ENCODE measurements at places on chromosomes 2 and 18. TPM values are rescaled to one million over a fixed set of nuclear protein-coding genes. Genes with fewer than 3 reads are reported as not detected.

Gene RND3
- 75.4 TPM for total RNA-seq

Gene SCN2A
- not detected for total RNA-seq

Gene MARCO
- 0.23 TPM for total RNA-seq

Gene GALR1
- total RNA-seq, result not detected

Gene VIT
- not detected for total RNA-seq

Gene ITGB6
- 1.0 TPM for total RNA-seq

Gene NYAP2
- total RNA-seq, result not detected

Gene HOXD4
- 0.66 TPM for total RNA-seq

Gene NFE2L2
- 64.4 TPM for total RNA-seq

Gene FIGN
- 1.7 TPM for total RNA-seq

Gene KRTCAP3
- 1.1 TPM for total RNA-seq

Gene CNRIP1
- total RNA-seq, result 3.2 TPM

Gene MEP1B
- 0.06 TPM for total RNA-seq

Gene DIPK1C
- not detected for total RNA-seq

Gene SERPINB3
- total RNA-seq, result not detected

Gene DSEL
- total RNA-seq, result 0.29 TPM

Gene LYG2
- total RNA-seq, result 0.17 TPM

Gene TRABD2A
- 10.1 TPM for total RNA-seq

Gene VIL1
- 0.25 TPM for total RNA-seq

Gene GCG
- not detected for total RNA-seq

Gene ALLC
- not detected for total RNA-seq

Gene IL37
- not detected for total RNA-seq

Gene PAIP2B
- 0.23 TPM for total RNA-seq

Gene MAP3K20
- 35.4 TPM for total RNA-seq

Gene TTC27
- total RNA-seq, result 25.2 TPM

Gene PJVK
- total RNA-seq, result 0.70 TPM

Gene LAMA3
- 38.4 TPM for total RNA-seq

Gene ZC3H15
- 81.7 TPM for total RNA-seq

Gene MORN2
- total RNA-seq, result 49.6 TPM
